Ovary (tissue), 10 donors: ENCODE measurements at places on chromosomes 2 and 18. TPM values are rescaled to one million over a fixed set of nuclear protein-coding genes. Genes with fewer than 3 reads are reported as not detected.

GRCh38 chr2:10753876-10754275 is 32.4 kb downstream of the ATP6V1C2 start:
- no peaks in the 10 kb centered on the region for H3K27me3 ChIP-seq
- DNase-seq: no peak
- H3K4me1 ChIP-seq: no peaks in the 10 kb centered on the region
- H3K27ac ChIP-seq: no peak overlapping the region
- no peak overlapping the region for H3K4me3 ChIP-seq
- H3K36me3 ChIP-seq: no peaks in the 10 kb centered on the region

The KIAA2012 gene
- 0.60 TPM for total RNA-seq

The REEP1 gene
- 35.7 TPM for total RNA-seq

The SERPINB7 gene
- total RNA-seq: not detected

DNA sequence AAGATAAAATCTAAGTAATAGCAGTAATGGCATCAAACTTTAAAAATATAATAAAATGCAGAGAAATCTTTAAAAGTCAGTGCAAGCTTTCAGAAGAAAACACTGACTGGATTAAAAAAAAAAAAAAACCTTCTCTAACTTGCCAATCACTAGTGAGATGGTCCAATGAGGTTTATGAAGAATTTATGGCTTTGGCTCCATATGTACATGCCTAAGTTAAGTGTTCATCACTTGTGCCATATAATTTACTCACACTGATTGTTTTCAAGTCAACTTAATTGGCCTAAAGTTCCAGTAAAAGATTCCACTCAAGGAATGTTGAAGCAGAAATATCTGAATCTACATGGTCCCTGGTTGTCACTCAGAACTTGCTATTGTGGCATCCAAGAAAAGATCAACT is 40.7 kb upstream of the RAB27B start:
- no peaks in the 10 kb centered on the region for H3K4me1 ChIP-seq
- no peaks in the 10 kb centered on the region for H3K27me3 ChIP-seq
- H3K27ac ChIP-seq: no peak overlapping the region
- H3K36me3 ChIP-seq: no peaks in the 10 kb centered on the region
- no peak for DNase-seq

GRCh38 chr2:201839727-201840126 is 33.4 kb downstream of the CDK15 start:
- no peaks in the 10 kb centered on the region for H3K36me3 ChIP-seq
- no peaks in the 10 kb centered on the region for H3K4me1 ChIP-seq
- DNase-seq: no peak
- no peaks in the 10 kb centered on the region for H3K27me3 ChIP-seq

DNA sequence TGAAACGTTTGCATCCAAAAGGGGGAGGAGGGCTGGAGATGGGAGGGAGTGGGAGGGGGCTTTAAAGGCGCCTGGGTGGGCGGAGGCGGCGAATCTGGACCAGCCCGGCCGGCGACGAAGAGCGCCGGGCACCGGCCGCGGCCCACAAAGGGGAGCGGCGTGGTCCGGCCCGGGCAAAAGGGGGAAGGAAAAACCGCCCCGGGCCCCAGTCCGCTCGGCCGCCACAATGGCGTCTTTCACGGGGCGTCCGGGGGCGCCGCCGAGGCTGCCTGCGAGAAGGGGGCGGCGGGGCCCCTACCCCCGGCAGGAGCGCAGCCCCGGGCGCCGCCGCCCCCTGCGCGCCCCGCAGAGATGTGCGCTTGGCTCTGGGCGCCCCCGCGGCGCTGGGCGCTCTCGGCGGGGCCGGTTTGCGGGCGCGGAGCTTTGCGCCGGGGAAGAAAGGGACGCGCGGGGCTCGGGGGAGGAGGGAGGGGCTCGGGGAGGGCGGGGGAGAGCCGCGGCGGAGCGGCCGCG is 108.1 kb upstream of the KCTD1 start:
- no peak for DNase-seq
- no peaks in the 10 kb centered on the region for H3K36me3 ChIP-seq
- H3K4me1 ChIP-seq: peaks cover 3% of the 10 kb centered on the region
- peak overlapping the region; percentile 77 for H3K4me3 ChIP-seq

- DNase-seq: no peak
- H3K4me3 ChIP-seq: no peak overlapping the region
- H3K27me3 ChIP-seq: no peaks in the 10 kb centered on the region
- H3K4me1 ChIP-seq: no peaks in the 10 kb centered on the region
- H3K36me3 ChIP-seq: no peaks in the 10 kb centered on the region
These were observed 30.9 kb upstream of the RPIA start for GRCh38 chr2:88660622-88661021.

DNA sequence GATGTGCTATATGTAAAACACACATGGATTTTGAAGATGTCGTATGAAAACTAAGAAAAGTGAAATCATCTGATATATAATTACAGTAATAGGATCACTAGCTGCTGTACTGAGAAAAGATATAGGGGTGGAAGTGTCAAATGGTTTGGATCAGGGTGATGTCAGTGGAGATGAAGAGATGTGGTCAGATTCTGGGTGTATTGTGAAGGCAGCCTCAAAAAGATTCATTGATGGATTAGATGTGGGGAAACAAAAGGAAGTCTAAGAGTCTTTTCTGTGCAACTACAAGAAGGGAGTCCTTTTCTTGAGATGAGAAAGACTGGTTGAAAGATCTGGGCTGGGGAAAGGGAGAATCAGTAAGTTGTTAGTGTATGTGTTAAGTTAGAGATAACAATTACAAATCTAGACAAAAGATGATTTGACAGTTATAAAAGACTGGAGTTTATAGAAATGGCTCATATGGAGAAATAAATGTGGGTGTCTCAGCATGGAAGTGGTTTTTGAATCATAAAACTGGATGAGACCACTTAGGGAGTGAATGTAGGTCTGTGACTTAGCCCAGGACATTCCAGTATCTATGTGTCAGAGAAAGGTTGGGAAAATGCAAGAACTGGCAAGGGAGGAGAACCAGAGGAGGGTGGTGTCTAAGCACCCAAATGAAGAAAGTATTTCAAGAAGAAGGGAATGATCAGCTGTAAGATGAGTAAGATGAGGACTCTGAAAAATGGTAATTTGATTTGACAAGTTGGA is 347.4 kb downstream of the PARD3B start:
- DNase-seq: no peak
- H3K27ac ChIP-seq: no peak overlapping the region
- no peak overlapping the region for H3K4me3 ChIP-seq
- no peaks in the 10 kb centered on the region for H3K4me1 ChIP-seq

DNA sequence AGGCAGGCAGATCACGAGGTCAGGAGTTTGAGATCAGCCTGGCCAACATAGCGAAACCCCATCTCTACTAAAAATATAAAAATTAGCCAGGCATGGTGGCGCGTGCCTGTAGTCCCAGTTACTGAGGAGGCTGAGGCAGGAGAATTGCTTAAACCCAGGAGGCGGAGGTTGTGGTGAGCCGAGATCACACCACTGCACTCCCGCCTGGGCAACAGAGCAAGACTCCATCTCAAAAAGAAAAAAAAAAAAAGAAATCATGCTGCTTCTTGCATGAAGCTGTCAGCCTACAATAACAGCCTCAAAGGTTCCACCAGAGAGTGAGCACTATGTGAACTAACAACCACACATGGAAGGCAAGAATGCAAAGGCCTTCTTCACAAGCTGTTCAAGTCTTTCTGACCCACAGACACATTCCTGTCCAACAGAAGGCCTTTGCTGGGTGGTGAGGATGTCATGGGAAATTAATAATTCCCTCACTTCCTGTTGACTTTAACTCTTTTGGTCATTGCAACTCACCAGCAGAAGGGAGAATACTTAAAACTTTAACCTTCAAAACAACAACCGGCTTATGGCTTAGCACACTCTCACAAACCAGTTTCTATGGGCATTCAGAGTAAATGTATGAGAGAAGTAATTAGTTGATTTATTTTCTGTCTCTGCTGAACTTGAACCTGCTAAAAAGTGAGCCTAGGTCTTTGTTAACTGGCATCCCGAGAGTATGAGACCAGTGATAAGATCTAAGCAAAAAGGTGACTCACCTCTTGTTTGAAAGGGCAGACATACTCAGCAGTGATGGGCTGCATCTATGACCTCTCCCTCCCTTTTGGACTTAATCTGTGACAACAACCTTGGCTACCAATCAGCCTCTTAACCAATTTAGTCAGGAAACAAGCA is 11.8 kb downstream of the PLEKHM3 start:
- no peaks in the 10 kb centered on the region for H3K36me3 ChIP-seq
- H3K4me3 ChIP-seq: no peak overlapping the region
- H3K4me1 ChIP-seq: no peaks in the 10 kb centered on the region
- H3K27me3 ChIP-seq: no peaks in the 10 kb centered on the region

DNA sequence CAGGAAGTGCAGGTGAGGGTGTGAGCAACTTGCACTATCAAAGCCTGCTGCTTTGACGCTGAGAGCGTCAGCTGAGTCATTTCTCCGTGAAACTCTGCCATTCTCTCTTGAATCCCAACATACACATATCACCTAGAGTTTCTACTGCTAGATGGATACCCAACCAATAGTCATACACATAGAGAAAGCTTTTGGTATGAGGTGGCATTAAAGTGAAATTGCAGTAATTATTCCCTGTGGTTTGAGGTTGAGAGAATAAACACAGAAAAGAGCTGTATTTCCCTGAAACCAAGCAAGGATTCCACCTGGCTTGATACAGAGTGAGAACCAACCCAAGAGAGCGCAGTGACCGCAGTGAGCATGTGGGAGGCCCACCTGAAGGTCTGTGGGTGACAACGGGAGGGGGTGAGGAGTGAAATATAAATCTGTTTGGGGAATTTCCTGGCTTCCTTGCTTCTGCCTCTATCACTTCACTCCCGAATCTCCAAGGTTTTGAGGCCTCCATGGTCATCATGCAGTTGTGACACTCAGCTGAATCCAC is 28.8 kb upstream of the TMEM18 start:
- no peak overlapping the region for H3K27ac ChIP-seq
- no peak for DNase-seq
- no peak overlapping the region for H3K4me3 ChIP-seq
- no peaks in the 10 kb centered on the region for H3K27me3 ChIP-seq

DNA sequence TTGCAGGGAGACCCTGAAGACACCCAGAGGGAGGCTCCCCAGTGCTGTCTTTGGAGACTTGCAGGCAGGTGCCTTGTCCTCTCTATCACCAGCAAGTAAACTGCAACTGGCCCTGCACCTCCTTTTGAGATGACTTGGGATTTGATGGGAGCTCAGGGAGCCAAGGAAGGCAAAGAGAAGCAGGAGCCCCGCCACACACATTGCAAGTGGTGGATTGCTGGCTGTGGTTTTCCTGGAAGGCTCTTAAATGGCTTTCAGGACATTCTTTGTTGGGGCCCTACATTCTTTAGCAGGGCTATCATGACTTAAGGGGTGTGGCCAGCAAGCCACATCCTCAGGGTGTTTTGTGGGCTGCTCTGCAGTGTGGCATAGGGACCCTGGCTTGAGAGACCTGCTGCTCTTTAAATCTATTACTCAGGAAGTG is 39.9 kb upstream of the CDC42EP3 start:
- H3K4me3 ChIP-seq: no peak overlapping the region
- H3K27ac ChIP-seq: no peak overlapping the region
- H3K27me3 ChIP-seq: no peaks in the 10 kb centered on the region
- no peak for DNase-seq
- no peaks in the 10 kb centered on the region for H3K36me3 ChIP-seq
- no peaks in the 10 kb centered on the region for H3K4me1 ChIP-seq

DNA sequence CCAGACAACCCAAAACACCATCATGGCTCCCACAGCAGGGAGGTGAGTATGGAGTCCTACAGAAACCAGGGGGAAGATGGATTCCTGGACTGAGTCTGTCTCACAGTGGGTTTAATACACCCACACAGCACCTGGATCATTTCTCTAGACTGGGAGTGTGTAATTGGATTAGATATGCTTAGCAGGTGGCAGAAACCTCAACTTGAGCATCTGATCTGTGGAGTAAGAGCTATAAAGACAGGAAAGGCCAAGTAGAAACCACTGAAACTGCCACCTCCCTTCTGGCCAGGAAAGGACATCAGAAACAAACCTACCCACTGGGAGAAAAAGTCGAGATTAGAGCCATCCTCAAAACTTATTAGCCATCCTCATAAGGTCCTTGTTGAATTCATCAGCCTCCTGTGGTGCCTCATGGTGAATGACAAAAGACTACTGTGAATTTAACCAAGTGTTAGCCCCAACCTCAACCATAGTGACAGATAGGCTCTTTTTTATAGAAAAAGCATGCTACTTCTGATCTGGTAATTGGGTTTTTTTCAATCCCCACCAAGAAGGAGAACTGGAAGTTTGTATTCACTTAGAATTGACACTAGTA is 28.1 kb upstream of the CHST9 start:
- H3K27me3 ChIP-seq: no peaks in the 10 kb centered on the region
- H3K4me3 ChIP-seq: no peak overlapping the region
- H3K36me3 ChIP-seq: no peaks in the 10 kb centered on the region
- no peak overlapping the region for H3K27ac ChIP-seq
- H3K4me1 ChIP-seq: no peaks in the 10 kb centered on the region

- H3K4me1 ChIP-seq: peaks cover 14% of the 10 kb centered on the region
- H3K27ac ChIP-seq: no peak overlapping the region
- H3K27me3 ChIP-seq: peaks cover 3% of the 10 kb centered on the region
- DNase-seq: no peak
These were observed 1.2 kb downstream of the SATB2 start for GRCh38 chr2:199456383-199457146.

The LYPD1 gene
- 6.9 TPM for total RNA-seq

- DNase-seq: peak; percentile 48
- H3K4me3 ChIP-seq: peak overlapping the region; percentile 64
- H3K27ac ChIP-seq: peak overlapping the region; percentile 69
- no peaks in the 10 kb centered on the region for H3K27me3 ChIP-seq
- no peaks in the 10 kb centered on the region for H3K36me3 ChIP-seq
These were observed 1.5 kb downstream of the CNRIP1 start for GRCh38 chr2:68317971-68318913.

- DNase-seq: no peak
- no peak overlapping the region for H3K4me3 ChIP-seq
- no peaks in the 10 kb centered on the region for H3K27me3 ChIP-seq
These were observed 27.7 kb downstream of the MYL1 start for GRCh38 chr2:210287301-210287700.

- no peaks in the 10 kb centered on the region for H3K4me1 ChIP-seq
- H3K27me3 ChIP-seq: no peaks in the 10 kb centered on the region
- no peak for DNase-seq
- H3K27ac ChIP-seq: no peak overlapping the region
- no peak overlapping the region for H3K4me3 ChIP-seq
These were observed 894.2 kb downstream of the CNTNAP5 start for GRCh38 chr2:124919296-124919695.

GRCh38 chr2:182615036-182615435 is 101.0 kb upstream of the DNAJC10 start:
- no peak overlapping the region for H3K4me3 ChIP-seq
- no peaks in the 10 kb centered on the region for H3K27me3 ChIP-seq
- no peak for DNase-seq
- H3K27ac ChIP-seq: no peak overlapping the region
- no peaks in the 10 kb centered on the region for H3K4me1 ChIP-seq
- no peaks in the 10 kb centered on the region for H3K36me3 ChIP-seq

The GPN1 gene
- 20.0 TPM for total RNA-seq

- H3K4me3 ChIP-seq: no peak overlapping the region
- no peaks in the 10 kb centered on the region for H3K4me1 ChIP-seq
- no peak overlapping the region for H3K27ac ChIP-seq
- no peaks in the 10 kb centered on the region for H3K36me3 ChIP-seq
These were observed 5.0 kb upstream of the SMAD2 start for GRCh38 chr18:47935321-47936055.

The MOGAT1 gene
- not detected for total RNA-seq
